ENCODE measurements at places on chromosomes 1 and 21.

- DNase-seq: no peak
Measured at GRCh38 chr1:8966606-8967005, 20.9 kb downstream of the CA6 start.

DNA sequence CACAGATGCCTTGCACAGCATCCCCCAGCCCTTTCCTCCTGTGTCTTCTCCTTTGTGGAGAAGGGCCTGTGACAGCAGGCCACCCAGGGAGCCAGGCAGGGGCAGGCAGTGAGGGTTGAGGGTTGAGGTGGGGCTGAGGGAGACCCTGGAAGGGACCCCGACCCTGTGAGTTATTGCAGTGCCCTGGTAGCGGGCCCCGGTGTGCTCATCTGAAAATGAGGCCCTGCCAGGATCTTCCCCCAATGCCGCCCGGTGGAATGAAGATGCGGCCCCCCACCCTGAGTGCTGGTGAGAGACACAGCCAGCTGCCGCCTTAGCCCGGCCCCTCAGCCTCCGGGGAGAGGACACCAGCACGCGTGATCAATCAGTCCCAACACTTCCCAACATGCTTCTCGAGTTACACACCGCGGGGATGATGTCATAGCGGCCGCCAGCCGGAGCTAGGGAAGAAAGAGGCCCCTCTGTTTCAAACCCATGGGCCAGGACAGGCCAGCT, 36.2 kb upstream of the ACTRT2 start:
- DNase-seq: no peak

DNA sequence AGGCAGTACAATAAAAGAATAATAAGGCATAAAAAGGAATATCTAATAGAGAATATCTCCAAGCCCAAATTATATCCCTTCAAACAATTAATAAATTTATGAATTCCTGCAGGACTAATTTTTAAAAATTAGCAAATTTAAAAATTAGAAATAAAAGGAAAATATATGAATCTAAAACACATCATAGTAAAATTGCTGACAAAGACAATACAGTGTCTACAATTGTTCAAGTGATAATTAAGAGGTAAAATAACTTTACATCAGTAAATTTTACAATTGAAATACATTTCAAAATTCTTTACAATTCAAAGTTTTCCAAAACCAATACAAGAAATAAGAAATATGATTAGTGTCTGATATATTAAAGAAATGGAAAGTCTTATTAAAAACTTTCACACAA, 22.8 kb upstream of the OLFM3 start:
- no peak for DNase-seq

GRCh38 chr1:76677416-76678405, 189.6 kb upstream of the ST6GALNAC5 start:
- DNase-seq: no peak

- DNase-seq: no peak
Measured at GRCh38 chr1:237740846-237741245, 149.9 kb downstream of the ZP4 start.

DNA sequence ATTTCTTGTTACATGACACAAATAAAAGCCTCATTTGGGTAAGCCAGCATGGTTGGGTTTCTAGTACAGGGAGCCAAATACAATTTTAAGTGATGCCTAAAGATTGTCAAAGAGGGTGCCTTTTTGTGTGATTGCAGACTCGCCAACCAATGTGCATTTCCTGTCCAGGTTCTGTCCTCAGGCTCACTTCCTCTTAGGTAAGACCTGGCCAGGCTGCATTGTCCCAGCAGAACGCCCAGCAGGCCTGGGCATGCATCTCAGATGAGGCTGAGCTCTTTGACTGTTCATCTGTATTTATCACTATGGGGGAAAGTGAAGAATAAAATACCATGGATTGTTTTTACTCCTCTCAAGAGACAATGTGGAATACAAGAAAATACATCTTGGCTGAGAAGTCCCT, 49.7 kb downstream of the KCNC4 start:
- no peak for DNase-seq

- DNase-seq: no peak
Measured at GRCh38 chr21:24826822-24827221, 780.5 kb downstream of the MRPL39 start.

DNA sequence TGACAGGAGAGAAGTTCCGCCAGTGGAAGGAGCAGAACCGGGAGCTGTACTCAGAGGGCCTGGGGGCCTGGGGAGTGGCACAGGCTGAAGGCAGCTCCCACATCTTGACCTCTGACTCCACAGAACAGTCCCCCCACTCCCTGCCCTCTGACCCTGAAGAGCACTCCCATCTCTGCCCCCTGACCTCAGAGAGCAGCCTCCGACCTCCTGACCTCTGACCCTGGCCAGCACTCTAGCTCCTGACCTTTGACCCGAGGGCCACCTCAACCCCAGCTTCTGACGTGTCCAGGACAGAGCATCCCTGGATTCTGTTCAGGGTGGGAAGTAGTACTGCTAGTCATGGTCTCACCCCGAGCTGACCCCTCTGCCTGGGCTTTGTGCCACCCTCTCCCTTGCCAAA, 1.1 kb upstream of the CATSPER4 start:
- no peak for DNase-seq

- DNase-seq: no peak
Measured at GRCh38 chr21:17002594-17003257, 510.1 kb upstream of the CXADR start.

DNA sequence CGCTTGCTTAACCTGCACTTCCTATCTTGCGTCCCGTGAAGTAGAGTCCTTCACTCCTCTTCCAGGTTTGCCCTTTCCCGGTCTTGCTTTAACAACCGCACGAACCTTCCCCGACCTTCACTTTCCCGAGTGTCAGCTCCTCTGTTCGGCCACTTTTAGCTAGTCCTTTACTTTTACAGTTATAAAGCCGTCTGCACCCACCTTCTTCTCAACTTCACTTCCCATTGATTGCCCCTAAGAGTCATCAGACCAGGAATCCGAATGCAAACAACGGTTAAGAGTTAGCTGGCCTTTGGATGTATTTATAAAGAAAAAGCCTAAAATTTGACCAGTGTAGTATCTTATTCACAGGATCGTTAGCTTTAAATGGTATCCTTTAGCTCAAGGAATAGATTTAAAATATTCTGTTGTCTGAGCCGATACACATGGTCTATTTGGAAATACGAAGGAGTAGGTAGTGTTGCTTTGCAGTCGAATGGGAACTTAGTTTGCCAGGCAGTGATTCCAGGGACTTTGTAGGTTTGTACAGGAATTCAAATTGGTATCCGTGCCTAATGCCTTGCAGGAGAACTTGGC, 1.4 kb downstream of the PPP2R5A start:
- DNase-seq: no peak

GRCh38 chr1:218705911-218706893, 361.1 kb downstream of the TGFB2 start:
- no peak for DNase-seq

DNA sequence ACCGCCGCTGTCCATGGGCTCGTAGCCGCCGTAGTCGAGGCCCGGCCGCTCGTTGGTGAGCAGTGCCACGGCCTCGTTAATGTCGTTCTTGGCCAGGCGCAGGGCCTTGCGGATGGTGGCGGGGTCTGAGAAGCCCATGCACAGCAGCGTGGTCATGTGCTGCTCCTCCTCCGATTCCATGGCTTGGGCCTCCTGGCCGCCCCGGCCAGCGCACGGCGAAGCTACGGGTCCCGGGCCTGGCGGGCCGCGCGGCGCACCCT, 300 bp downstream of the USP24 start:
- DNase-seq: no peak

GRCh38 chr1:228004856-228005462, 1.8 kb upstream of the WNT3A start:
- no peak for DNase-seq

DNA sequence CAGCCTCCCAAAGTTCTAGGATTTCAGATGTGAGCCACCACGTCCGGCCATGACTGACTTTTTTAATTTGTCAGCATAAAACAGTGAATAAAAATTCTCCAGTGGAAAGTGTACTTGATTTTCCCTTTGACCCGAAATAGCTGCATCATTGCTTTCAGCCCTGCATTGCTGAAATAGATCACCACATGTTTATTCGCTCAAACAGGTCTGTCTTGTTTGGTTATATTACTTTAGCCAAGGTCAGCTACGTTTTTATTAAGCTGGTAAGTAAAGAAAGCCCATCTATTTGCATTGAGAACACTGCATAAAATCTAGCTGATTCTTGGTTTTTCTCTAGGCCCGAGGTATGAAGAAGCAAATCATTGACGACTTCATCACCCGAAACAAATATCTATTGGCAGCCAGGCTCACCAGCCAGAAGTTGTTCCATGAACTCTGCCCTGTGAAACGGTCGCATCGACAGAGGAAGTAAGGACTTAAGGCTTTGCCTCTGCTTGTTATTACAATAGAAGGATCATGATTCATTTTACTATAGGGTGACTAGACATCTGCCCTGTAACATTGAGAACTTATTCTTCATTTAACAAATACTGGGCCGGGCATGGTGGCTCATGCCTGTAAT, 25.6 kb downstream of the AGMAT start:
- no peak for DNase-seq

DNA sequence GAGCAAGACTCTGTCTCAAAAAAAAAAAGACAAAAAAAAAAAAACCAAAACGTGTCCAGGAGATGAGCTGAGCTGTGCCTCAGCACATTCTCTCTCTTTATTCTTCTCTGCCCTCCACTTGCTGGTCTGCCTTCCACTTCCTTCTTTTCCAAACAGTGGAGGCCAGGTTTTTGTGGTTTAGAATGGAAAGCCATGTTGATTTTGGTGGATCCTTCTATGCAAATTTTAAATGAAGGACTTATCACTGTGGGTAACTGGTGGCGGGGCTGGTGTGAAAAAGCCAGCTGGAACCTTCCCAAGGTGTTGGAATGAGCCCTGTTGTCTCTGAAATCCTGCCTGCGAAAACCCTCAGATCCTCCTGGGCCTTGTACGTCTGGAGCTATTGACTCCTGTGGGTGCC, 61.9 kb downstream of the PTPRU start:
- DNase-seq: no peak

- peak; percentile 71 for DNase-seq
Measured at GRCh38 chr1:12196641-12197482, 30.1 kb downstream of the TNFRSF1B start.

GRCh38 chr1:155834296-155834926, 22.6 kb downstream of the GON4L start:
- DNase-seq: no peak

GRCh38 chr1:68454534-68454933, 4.8 kb upstream of the RPE65 start:
- DNase-seq: no peak

GRCh38 chr1:218394416-218394815, 49.3 kb downstream of the TGFB2 start:
- no peak for DNase-seq

DNA sequence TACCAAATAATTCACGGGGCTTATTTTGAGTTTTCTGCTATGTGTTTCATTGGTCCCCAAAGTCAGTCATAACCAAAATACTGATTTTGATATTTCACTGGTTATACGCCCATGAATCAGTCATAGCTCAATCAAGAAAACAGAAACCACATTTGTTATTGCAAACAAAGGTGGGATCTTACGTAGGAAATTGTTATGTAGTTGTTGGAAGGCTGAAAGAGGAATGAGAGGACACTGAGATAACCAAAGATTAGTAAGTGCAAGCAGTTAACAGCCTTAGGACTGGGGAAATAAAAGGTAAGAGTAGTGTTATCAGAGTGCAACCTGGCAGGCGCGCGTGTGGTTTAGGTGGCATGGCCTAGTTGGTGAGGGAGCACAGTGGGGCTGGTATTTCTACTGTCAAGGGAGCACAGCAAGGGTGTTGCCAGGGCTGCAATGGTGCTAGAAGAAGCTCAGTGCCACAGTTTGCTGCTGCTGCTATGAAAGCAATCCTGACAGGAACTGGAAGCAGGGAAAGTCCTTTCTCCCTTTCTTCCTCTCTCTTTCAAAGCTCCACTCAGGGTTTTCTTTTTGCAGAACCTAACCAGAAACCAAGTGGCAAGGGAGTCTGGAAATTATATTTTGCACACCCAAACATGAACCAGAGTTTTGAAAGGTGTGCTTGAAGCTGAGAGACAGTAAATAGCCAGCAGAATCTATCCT, 33.7 kb downstream of the RTCA start:
- no peak for DNase-seq
